Breast epithelium (tissue), 4 donors: ENCODE measurements at places on chromosomes 12 and 14.

GRCh38 chr12:31728289-31728916, 418 bp downstream of the AMN1 start:
- no peak for DNase-seq

DNA sequence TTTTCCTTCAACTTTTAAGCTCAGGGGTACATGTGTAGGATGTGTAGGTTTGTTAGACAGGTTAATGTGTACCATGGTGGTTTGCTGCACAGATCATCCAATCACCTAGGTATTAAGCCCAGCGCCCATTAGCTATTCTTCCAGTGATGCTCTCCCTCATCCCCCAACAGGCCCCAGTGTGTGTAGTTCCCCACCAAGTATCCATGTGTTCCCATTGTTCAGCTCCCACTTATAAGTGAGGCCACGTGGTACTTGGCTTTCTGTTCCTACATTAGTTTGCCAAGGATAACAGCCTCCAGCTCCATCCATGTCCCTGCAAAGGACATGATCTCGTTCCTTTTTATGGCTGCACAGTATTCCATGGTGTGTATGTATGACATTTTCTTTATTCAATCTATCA, 48.6 kb upstream of the YARS2 start:
- DNase-seq, result no peak

DNA sequence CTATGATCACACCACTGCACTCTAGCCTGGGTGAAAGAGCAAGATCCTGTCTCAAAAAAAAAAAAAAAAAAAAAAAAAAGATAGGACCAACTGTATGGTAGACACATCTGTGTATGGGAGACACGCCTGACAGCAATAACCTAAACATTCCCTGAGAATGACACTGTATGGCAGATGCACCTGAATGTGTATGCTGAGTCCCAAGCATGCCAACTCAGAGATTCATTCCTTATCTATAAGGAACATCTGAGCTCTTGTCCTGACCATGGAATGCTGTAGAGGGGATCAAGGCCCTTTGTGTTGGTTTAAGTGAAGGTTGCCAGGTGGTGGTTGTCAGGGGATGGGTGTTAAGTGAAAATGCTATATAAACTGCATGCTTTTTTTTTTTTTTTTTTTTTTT, 19.2 kb upstream of the LGALS3 start:
- DNase-seq, result no peak

- DNase-seq, result no peak
These were observed 230.5 kb downstream of the AKAP6 start for GRCh38 chr14:32559590-32559989.

DNA sequence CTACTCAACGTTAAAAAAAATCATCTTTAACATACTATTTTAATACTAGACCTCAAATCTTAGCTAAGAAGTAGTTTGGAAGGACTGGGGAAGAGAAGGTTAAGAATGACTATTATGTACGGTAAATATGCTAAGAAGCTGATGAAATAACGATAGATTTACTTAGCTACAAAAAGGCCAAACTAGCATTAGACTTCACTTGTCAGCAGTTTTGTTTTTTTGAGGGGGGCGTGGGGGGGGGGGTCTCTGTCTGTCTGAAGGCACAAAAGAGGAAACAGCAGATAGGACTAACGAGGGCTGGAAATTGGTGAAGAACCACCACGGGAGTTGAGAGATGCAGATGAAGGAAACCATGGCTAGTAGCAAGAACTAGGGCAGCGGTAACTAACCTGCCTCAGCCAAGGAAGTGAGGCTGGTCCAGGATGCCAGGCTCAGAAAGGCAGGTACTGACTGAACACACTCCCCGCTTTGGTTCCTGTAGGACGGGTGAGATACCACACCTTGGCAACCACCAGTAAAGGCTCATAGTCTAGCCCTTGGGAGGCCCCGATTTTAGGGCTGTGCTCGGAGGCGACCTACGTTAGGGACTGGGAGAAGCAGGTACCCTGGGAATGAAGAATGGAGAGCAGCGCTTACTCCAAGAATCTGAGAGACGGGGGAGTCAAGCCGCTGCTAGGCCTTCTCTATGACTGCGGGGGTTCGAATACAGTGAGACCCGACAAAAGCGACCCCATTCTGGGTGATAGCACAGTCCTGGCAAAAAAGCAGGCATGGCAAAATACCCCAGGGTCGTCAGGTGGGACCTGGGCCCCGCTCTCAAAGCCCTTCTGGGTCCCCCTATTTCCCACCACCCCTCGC, 675 bp downstream of the NEDD8 start:
- DNase-seq, result no peak

DNA sequence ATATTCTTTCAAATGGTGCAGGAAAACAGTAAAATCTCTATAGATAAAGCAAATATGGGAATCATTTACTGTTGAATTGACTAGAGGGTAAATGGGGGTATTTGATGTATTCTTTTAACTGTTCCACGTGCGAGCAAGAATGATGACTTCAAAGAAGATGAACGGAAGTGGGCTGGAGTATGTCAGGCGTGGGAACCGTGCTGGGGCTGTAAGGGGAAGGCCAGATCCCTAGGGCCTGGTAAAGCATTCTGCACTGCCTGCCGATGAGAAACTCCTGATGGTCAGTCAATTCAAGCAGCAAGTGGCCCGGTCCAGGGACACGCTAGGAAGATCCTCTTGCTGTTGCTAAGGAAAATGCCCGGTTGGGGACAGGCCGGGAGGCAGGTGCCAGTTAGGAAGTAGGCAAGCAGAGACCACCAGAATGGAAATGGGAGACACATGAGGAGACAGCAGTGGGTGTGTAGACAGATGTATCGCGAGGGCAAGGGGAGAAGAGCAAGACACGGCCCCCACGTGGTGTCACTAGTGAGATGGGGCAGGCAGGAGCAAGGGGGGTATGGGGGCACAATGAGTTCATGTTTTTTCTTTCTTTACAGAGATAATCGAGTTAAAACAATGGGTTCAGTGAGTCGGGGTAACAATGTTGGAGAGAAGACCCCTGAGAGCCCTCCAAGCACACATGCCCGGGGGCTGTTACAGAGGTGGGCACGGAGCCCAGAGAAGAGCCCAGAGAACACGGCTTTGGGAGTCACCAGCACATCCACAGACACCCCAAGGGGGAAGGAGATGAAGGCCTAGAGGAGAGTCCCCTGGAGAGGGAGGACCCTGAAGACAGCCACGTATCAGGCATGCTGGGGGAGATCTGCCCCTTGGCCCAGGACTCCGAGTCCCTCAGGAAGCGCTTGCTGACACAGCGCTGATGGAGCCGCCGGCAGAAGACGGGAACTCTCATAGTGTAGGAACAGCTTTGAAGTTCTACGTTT, 37.2 kb downstream of the FBXO21 start:
- DNase-seq, result no peak

- no peak for DNase-seq
These were observed 16.7 kb downstream of the SLC38A4 start for GRCh38 chr12:46808955-46809697.

DNA sequence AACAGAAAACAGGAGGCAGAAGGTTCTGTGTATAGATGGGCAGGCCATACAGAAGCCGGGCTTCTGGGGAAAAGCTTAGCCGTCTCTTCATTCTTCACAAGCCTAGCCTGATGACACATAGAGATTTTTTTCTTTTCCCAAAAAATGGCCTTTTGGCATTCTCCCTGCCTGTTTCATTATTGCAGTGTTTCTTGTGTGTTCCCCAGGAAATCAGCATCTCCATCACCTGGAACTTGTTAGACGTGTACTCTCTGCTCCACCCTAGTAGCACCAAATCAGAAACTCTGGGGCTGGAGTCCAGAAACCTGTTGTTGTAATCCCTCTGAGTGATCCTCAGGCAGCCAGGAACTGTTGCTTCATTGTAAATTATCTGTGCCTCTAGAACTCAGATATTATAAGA, 388.1 kb downstream of the CCDC91 start:
- no peak for DNase-seq

DNA sequence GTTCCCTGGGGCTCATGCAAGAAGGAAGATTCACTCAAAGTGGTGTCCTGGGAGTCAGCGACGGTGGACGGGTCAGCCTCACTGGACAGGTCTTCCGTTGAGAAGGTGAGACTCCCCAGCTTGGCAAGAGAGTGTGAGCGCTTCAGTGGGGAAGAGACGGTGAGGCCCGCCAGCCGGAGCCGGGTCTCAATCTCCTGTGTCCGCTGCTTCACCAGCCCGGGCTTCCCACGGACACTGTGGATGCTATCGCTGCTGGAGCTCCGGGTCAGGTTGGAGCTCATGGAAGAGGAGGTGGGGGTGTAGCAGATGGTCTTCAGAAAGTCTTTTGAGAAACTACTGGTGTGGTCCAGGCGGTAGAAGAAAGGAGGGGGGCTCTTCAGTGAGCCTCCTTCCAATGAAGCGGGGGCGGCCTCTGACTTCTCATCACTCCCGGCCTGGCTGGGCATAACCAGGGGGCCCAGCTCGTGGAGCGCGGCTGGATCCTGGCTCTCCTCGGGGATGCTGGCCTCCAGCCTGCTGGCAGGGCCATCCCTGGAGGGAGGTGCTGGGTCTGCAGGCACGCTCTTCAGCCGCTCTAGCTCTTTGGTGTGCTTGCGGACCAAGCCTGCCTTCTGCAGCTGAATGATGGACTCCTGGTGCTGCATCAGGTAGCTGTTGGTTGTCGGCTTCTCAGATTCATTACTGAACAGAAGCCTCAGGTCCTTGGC, 56.9 kb upstream of the CORO1C start:
- no peak for DNase-seq

DNA sequence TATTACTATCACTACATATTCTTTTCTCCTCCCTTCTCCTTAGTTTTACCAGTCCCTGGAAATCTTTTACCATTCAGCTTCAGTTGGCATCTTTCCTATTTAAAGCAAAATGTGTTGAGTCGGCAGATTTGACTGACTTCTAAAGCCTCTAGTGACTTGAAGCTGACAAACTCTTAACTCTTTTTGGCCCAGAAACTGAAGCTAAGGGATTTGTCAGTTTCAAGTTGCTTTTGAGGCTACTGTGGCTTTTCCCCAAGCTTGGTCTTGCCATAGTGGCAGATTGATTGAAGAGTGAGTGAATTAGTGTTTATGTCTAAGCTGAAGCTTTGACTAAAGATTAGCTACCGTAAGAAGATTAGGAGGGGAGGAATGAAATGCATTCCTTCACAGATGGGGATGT, 104.0 kb downstream of the ETNK1 start:
- no peak for DNase-seq

GRCh38 chr14:46344327-46344937, 307.1 kb downstream of the RPL10L start:
- DNase-seq, result no peak

- DNase-seq, result no peak
These were observed 10.8 kb downstream of the MGP start for GRCh38 chr12:14874882-14875281.

GRCh38 chr12:49821373-49822287, 6.6 kb downstream of the NCKAP5L start:
- no peak for DNase-seq

- no peak for DNase-seq
These were observed 47.7 kb upstream of the MBIP start for GRCh38 chr14:36367985-36368774.

GRCh38 chr12:78220811-78221210, 390.1 kb downstream of the NAV3 start:
- no peak for DNase-seq

GRCh38 chr12:110860833-110861296, 14.1 kb downstream of the CCDC63 start:
- DNase-seq, result no peak

DNA sequence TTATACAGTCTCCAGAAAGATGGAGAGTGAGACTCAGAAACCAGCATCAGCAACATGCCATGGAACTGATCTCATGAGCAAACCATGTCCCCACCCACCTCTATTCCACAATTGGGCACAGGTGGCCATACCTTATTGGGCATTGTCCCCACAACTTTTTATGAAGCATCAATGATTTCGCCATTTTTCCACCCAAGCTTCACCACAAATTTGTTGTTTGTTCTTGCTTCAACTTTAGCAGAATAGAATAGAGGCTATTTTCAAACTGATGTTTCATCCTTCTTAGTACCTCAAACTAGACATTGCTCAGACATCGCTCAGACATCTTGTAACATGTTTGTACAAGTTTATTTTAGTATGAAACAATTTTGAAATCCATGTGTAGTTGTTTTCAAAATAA, 112.5 kb upstream of the TMTC2 start:
- no peak for DNase-seq

GRCh38 chr14:104544362-104544961, 35.1 kb upstream of the C14orf180 start:
- DNase-seq, result no peak

- DNase-seq, result no peak
These were observed 399.3 kb downstream of the TMTC2 start for GRCh38 chr12:83086023-83086422.

DNA sequence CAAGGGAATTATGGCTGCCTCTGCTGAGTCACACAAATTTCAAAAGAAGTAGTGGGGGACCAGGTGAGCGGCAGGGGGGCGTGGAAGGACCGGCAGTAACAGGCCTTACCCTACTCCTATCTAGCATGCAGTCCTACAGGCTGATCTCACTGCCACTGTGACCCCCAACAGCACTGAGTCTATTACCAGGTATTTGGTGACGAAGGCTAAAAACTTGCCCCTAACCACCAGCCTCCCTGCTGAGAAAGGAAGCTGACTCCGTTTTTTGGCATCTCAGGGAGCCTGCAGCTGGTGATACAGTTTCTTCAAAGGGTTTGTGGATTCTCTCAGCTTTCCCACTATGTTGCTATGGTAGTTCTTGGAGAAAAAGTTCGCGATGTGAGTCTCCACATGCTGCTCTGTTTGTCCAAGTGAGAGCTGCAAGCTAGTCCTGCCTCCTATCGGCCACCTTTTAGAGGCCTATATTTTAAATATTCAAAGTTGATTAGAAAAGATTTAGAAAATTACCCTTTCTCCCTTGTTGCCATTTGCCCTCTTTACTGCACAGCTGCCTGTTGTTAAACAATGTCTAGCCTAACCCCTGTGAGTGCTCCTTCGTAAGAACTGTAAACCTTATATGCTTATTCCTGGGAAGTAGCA, 57.1 kb upstream of the SLCO1B1 start:
- no peak for DNase-seq

DNA sequence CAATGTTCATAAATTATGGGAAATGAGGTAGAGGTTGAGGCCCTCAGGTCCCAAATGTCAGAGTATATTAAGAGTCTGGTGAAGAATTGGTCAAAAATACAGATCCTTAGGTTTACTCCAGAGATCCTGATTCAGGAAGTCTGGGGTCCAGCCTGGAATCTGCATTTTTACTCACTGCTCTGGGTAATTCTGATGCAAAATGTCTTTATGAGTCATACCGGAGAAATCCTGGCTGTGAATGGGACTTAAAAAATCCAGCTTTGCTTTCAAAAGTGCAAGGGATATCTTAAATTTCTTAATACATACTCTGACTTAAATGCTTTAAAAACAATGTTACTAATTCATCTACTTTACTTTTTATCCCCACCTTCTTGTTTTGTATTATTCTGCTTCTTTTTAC, 74.5 kb downstream of the FERMT2 start:
- no peak for DNase-seq

DNA sequence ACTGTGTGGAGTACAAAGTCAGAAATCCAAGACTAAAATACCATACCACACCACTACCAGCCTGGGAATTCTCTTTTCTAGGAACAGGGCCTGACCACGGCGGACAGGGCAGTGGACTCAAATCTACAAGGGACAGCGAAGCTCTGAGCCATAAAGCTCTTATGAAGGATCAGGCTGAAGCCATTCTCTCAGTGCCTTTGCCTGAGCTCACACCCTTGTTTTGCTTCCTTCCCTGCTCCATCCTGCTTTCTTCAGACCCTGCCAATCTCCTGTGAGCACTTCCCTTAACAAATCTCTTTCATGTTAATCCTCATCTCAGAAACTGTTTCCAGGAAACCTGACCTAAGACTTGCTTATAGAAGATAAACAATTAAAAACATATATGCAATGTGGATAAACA, 398.5 kb downstream of the MDGA2 start:
- no peak for DNase-seq
